Endothelial cell of umbilical vein (primary cell): ENCODE measurements at places on chromosomes 7 and 10. TPM values are rescaled to one million over a fixed set of nuclear protein-coding genes. Genes with fewer than 3 reads are reported as not detected.

The SLC29A4 gene
- 5.2 and 6.4 TPM in 2 replicates for total RNA-seq

The UCMA gene
- not detected in 2 replicates for total RNA-seq

The C7orf57 gene
- total RNA-seq: not detected in 2 replicates

The C10orf53 gene
- not detected in 2 replicates for total RNA-seq

The HHEX gene
- 109 and 110 TPM in 2 replicates for total RNA-seq
